A673 (cell line): ENCODE measurements at places on chromosomes 12 and 14. TPM values are rescaled to one million over a fixed set of nuclear protein-coding genes. Genes with fewer than 3 reads are reported as not detected.

Gene CACNA2D4
- total RNA-seq, result 0.41 and 1.2 TPM in 2 replicates

Gene KLRK1
- 0.17 TPM in 1 of 2 replicates, not detected in the other for total RNA-seq

GRCh38 chr12:9910716-9911421, 21.3 kb downstream of the CLEC2A start:
- peak; percentile 23 for DNase-seq

- DNase-seq, result peak; percentile 70
Observed at GRCh38 chr12:53739214-53740129, 12.2 kb upstream of the CALCOCO1 start.

DNA sequence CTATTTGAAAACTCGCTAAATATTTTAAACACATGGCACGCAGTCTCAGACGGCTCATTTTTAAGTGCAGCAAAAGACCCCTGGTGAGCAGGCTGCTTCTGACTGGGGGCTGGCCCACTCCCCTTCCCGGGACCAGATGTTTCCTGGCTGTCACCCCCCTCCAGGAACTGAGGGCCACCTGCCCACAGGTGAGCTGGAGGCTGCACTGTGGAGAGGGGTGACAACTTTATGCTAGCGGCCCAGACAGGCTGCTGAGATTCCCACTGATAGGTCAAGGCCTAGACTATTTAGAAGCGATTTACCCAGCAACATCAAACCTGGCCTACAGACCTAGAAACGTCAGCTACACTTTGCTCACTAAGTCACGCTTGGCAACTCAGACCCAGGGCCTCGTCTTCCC, 92.1 kb downstream of the BCL11B start:
- no peak for DNase-seq

GRCh38 chr14:105929327-105930081, 403.1 kb downstream of the TMEM121 start:
- no peak for DNase-seq

DNA sequence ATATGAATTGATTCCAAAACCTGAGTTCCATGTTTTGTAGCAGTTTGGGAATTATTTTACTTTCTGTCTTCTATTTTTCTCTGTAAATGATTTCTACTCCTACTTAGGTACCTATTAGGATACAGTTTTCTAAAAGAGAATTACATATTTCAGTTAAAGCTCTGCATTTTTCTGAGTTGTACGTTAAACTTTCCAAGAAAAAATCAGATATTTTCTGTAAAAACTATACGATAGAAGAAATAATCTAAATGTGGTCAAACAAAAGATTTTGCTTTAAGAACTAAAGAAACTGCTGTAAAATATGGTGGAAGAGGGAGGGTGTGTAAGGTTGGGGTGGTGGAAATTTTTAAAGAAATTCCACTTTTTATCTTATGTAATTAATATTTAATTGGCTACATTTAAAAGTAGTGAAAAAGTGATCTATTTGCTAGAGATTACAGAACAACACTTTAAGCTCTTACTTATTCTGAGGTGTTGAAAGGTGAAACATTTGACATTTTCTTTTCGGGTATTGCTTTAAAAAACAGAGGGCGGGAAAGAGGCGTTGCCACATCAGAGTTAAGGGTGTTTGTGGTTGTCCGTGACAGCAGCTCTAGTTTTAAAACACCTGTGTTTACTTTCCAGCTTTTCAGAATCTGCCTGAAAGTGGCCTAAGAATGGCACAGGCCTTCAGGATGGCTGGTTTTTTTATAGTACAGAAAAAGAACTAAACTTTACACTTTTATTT, 187.3 kb downstream of the MIPOL1 start:
- no peak for DNase-seq

GRCh38 chr12:16323010-16323409, 24.4 kb upstream of the MGST1 start:
- peak; percentile 18 for DNase-seq

- no peak for DNase-seq
Observed at GRCh38 chr14:106506881-106507305, 980.5 kb downstream of the TMEM121 start.

DNA sequence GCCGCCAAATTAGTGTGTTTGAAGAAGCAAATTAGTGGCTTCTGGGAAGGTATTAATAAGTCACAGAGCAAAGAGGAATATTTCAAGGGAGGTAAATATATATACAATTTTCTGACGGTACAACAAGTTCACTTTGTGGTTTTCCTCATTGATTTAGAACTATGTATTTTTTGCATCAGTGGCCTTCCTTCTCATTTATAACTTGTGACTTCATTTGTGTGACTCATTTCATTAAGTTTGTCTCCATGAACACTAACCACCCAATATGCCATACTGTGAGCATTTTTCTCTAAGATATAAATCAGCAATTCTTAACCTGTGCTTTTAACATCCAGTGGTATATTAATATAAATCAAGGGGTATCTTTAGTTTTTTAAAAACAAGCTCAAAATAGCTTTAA, 29.3 kb upstream of the ARHGAP5 start:
- DNase-seq, result no peak

DNA sequence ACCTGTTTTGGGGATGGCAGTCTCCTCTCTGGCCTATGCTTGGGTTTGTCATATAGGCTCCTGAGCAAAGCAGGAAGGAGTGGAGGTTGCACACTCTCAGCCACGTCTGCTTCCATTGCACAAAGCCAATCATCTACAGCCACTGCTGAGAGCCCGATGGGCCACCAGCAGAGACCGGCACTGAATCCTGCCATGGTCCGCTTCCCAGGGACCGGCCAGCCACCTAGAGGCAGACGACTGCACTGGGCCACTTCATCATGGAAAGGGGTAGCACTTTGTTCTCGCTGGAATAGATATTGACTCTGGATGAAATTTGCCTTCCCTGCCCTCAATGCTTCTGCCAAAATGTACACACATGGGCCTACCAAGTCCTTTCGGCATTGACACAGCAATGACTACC, 22.3 kb downstream of the DLK1 start:
- DNase-seq, result no peak

DNA sequence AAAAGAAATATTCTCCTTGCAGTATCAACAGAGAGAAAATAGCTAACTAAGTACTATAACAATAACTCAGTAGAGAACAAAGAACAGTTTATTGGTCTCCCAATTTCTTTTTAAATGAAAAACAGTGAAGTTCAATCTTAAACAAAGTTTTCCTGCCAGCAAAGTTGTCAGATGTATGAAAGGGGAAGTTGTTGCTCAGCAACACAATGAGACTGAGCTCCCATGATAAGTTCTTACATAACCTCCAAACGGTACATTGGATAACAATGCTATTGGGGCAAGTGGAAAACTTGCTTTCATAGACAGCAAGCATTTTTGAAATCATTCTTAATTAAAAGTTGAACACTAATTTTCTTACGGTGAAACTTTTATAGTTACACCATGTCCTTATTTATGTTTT, 94.9 kb downstream of the ALG10B start:
- DNase-seq, result no peak

GRCh38 chr12:570435-570920, 92.8 kb downstream of the NINJ2 start:
- DNase-seq, result no peak

- DNase-seq, result no peak
Observed at GRCh38 chr12:127861406-127861805, 405.6 kb upstream of the TMEM132C start.
